ENCODE measurements at places on chromosomes 6 and 20.
A peak's percentile ranks its signal among the peaks of the same experiment; 100 is the strongest.

DNA sequence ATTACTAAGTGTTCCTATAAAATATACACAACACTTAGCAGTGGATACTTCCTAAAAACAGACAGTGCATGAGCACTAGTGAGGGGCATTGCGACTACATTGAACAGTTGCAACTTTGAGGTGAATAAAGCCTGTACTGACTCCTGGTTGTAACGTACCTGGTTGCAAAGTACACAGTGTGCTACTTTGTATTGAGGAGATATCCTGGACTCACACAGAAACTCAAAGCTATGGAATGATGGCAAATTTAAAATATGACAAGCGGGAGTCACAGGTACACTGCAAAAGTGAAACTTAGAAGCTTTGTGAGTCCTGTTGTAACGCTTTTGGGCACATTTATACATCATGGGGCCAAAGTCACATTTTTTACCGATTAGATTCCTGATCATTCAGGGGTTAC is 55.6 kb upstream of the HLA-A start:
- DNase-seq, result no peak

GRCh38 chr6:2655844-2656433 is 94.8 kb downstream of the MYLK4 start:
- no peak for DNase-seq

- DNase-seq, result peak; percentile 62
Observed at GRCh38 chr6:111804627-111805235, 68.5 kb downstream of the FYN start.

DNA sequence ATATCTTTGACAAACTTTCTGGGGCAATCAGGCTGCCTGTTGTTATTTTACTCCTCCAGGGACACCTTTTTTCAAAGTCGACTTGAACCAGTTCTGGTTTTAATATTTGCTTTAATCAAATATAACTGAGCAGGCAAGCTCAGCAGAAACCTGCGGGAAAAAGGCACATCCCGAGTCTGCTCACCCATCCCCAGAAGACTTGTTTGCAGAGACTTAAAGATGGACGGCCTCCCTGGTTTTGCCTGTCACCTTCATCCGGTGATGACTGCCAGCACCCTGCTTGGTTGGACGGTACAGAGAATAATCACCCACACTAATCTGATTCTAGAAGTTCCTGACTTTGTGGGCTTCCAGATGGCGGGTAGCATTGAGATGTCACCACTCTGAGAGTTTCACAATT is 36.8 kb downstream of the PPP1R3G start:
- DNase-seq, result no peak

- DNase-seq, result peak; percentile 42
Observed at GRCh38 chr6:32945108-32945760, 4.4 kb upstream of the HLA-DMB start.

DNA sequence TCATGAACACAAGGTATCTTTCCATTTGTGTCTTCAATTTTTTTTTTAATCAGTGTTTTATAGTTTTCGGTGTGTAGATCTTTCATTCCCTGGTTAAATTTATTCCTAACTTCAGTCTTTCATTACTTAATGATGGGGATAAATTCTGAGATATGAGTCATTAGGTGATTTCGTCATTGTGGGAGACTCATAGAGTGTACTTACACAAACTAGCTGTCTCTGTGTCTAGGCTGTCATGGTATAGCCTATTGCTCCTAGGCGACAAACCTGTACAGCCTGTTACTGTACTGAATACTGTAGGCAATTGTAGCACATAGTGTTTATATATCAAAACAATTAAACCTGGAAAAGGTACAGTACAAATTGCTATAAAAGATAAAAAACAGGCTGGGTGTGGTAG is 42.1 kb downstream of the SMAP1 start:
- DNase-seq, result no peak

- no peak for DNase-seq
Observed at GRCh38 chr20:12740647-12741046, 268.1 kb upstream of the SPTLC3 start.

DNA sequence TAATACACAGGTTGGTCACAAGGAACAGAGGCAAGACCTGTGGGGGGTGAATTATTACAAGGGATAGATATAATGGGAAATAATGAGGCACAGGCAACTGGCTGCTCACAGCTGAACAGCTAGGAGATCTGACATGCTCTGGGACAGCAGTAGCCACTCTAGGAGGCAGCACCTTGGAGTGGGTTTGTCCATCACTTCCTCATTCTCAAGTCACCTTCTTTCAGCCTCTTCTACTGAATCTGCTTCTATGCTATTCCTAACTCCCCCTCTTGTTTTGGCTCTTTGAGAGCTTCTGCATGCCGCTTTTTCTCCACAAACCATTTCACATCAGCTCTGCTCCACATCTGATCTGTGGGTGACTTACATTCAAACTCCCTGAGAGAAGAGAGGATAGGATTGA is 345.5 kb upstream of the MAP3K7 start:
- DNase-seq, result no peak

GRCh38 chr20:50100552-50100951 is 12.4 kb downstream of the UBE2V1 start:
- DNase-seq, result no peak

DNA sequence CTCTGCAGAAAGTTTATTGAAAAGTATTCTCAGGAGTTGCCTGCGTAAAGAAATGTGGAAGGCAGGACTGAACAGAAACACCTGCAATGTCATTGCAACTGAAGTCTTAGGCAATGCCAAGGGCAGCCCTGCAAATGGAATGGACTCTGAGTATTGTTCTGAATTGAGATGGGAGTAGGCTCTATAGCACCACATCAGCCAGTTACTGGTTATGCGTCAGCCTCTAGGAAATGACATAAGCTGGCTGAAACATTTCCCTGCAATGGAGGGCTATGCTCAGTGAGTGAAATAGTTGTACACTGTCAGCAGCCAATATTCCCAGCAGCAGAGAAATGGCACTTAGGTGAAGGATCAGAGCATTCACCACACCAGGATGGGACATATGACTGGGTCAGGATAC is 13.8 kb upstream of the GJE1 start:
- no peak for DNase-seq

DNA sequence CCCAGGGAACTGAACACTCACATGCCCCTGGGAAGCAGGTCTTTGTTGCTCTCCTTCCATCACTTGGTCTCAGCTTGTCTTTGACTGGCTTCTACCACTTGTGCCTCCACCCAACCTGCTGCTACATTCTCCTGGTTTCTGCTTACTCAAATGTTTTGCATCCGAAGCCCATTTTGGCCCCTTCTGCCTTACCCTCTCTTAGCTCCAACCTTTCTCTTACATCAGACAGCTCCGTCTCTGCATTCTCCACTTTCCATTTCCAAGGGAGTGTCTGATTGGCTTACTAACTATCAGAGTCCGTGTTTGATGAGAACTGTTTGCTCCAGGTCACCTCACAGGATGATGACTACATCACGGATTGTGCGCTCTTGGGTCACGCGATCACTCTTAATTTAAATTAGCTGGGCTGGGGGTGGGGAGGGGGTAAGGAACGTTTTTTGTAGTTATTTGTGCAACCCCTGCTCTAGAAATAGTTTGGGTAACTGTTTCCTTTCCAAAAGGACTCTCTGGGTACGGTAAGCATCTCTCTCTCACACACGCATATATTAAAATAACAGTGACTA is 844 bp upstream of the ABRACL start:
- peak; percentile 21 for DNase-seq

GRCh38 chr6:168858926-168859325 is 394.7 kb downstream of the THBS2 start:
- DNase-seq, result no peak

DNA sequence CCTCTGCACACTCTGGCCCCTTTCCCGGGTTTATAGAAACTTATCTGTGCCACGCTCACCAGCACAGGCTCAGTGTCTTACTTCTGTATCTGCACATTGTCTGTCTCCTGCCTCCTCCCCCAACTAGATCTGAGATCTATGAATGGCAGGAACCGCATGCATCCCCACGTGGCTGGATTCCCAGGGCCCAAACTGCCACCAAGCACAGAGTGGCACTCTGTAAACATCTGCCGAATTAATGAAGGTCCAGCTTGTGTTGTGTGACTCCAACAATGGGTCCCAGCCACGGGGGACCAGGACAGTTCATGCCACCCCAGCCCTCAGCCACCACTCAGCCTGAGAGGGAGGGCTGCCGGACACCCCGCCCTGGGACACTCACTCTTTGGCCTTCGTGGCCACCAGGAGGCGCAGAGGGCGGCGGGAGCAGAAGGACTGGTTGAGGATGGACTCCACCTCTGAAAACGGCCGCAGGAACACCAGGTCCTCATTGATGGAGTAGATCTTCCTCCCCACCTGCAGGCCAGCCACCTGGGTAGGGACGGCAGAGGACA is 171.1 kb downstream of the PREX1 start:
- no peak for DNase-seq

- DNase-seq, result no peak
Observed at GRCh38 chr6:104606361-104606760, 253.4 kb downstream of the HACE1 start.

DNA sequence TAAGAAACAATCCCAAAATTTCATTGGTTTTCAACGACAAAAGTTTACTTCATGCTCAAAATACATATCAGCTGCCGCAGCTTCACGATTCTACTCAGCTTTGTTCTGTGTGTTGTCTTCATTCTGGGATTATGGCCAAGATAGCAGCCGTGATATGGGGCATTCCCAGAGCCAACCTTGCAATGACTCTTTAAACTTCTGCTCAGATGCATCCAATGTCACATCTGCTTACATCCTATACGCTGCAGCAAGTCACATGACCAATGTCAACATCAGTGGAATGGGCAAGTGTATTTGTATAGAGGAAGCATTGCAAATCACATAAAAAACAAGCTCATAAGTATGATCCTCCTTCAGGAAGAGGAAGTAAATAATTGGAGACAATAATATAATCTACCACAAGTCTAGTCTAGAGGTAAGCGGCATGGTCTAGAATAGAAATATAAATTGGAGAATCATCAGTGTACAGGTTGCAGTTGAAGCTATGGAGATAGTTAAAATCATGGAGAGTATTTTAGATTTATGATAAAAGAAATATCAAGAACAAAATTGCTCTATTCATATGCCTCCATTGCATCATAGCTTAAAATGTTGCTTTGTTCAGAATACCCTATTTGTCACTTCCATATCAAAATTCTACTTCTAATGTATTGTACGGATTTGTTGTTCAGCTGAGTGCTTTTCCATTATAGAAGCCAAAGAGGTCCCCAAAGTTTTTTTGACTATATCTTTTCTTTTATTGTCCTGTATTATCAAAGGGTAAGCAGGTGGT is 7.2 kb upstream of the C6orf141 start:
- no peak for DNase-seq

DNA sequence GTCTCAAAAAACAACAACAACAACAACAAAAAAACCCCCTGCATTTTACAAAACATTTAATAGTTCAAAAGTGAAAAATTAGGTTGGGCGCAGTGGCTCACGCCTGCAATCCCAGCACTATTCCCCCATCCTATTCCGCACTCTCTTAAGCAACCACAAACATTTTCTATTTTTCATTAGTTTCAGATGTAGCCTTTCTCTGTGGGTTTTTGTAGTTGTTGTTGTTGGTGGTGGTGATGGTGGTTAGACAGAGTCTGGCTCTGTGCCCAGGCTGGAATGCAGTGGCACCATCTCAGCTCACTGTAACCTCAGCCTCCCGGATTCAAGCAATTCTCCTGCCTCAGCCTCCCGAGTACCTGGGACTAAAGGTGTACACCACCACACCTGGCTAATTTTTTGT is 6.4 kb upstream of the GMNN start:
- DNase-seq, result no peak

- DNase-seq, result no peak
Observed at GRCh38 chr6:119961450-119961849, 611.9 kb upstream of the MAN1A1 start.

GRCh38 chr6:69729870-69730449 is 66.8 kb downstream of the LMBRD1 start:
- no peak for DNase-seq

GRCh38 chr6:6584310-6585002 is 4.1 kb upstream of the LY86 start:
- DNase-seq, result no peak

- no peak for DNase-seq
Observed at GRCh38 chr6:96075826-96076225, 60.1 kb downstream of the FUT9 start.

DNA sequence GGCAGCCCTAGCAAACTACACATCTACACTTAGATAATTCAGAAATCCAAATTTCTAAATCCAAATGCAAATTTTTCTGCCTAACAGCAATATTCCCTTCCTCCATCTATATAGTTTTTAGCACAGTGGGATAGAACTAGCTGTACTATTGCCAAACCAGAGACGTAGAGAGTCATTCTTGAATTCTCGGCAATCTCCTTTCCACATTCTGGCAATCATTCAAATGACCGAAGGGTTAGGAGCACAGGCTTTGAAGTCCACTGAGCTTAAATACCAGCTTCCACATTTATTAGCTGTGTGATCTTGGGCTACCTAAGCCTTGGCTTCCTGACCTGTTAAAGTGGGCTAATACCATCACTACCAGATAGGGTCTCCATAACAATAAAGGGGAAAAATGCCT is 3.1 kb upstream of the RPS12 start:
- DNase-seq, result no peak

DNA sequence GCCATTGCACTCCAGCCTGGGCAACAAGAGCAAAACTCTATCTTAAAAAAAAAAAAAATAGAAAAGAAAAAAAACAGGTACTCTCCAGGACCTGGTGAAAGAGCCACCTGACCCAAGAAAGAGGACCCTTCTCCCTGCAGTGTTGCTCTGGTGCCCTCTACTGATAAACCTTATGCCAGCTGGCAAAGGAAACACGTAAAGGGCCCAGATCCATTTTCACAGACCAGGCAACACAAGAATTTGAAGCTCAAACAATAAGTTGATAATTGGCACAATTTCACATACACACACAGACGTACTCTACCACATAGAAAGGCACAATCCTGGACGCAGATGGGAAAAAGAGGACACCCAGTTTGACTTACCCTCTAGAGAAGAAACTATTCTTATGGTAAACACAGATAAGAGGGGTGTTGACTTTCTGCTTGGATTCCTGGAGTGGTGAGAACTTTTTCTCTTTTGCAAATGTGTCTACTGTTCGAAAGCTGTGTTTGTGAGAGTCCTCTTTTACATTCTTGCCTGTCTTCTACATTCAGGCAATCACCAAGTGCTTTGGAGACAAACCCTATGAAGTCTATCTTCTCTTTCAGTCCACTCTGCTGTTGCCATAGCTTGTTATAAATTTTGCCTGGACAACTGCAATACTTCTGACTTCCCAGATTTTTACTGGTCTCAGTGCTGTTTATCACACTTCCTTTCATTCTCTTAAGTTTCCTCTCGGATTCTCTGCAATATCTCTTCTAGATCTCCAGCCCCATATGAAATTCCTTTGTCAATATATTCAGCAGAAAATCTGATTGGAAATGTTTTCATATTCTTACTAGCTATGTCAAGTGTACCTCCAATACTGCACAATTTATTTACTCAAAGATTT is 6.4 kb upstream of the SNRPB start:
- DNase-seq, result no peak

- no peak for DNase-seq
Observed at GRCh38 chr6:168926306-168926705, 327.3 kb downstream of the THBS2 start.

GRCh38 chr6:610882-611281 is 46.0 kb downstream of the HUS1B start:
- DNase-seq, result no peak
